ENCODE measurements at places on chromosomes 6 and 20.
A peak's percentile ranks its signal among the peaks of the same experiment; 100 is the strongest.

DNA sequence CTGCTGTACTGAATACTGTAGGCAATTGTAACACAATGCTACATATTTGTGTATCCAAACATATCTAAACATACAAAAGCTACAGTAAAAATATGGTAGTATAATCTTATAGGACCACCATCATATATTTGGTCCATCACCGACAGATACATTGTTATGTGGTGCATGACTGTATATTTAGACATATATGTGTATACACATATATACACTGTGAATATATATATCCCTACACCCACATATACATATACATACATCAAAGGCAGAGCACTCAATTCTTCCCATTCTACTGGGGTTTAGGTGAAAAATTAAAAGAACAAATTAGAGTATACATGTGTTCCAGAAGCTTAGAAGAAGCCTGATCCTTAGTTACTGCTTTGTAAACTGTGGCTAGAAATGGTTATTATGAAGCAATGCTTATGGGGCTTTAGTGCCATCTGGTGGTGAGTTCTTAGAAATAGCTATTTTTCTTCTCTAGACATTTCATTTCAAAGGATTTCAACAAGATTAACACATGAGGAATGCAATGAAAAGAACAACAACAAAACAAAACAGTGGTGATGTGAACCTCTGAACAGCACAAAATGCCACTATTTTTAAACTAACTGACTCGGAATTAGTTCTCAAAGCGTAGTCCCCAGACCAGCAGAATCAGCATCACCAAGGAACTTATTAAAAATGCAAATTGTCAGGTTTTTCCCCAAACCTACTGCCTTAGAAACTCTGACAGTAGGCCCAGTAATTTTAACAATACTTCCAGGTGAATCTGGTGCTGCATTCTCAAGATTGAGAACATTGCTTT, 38.0 kb downstream of the PKHD1 start:
- no peak for DNase-seq

GRCh38 chr6:159753081-159753872, 8.6 kb upstream of the ACAT2 start:
- DNase-seq, result no peak

GRCh38 chr6:116170358-116171057, 44.6 kb upstream of the COL10A1 start:
- no peak for DNase-seq

GRCh38 chr6:169320013-169320412, 66.4 kb upstream of the THBS2 start:
- no peak for DNase-seq

- no peak for DNase-seq
These were observed 49.0 kb downstream of the SOBP start for GRCh38 chr6:107538856-107539387.

- no peak for DNase-seq
These were observed 63.2 kb upstream of the SYNDIG1 start for GRCh38 chr20:24406251-24406650.

DNA sequence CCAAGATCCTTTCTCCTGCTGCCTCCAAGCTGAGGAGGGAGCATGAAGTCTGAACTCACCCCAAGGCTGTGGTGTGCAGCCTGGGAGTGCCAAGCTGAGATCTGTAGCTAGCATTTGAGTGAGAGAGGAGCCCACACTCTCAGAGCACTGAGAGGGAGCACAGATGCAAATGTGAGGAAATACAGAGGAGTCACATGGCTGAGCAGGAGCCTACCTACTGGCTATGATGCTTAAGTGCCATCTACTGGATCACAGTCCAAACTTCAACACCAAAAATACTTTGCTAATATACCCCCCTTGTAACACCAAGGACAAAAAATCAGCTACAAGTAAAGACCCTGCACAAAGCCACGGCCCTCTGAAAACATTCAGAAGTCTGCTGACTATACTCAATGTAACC, 94.4 kb upstream of the IMPG1 start:
- no peak for DNase-seq

- no peak for DNase-seq
These were observed 497.1 kb upstream of the ARID1B start for GRCh38 chr6:156280065-156280464.

GRCh38 chr6:35562060-35562459, 49.4 kb upstream of the TULP1 start:
- DNase-seq, result no peak

- DNase-seq, result no peak
These were observed 11.3 kb downstream of the ZMYND8 start for GRCh38 chr20:47345214-47345613.

- no peak for DNase-seq
These were observed 421.4 kb upstream of the RUNX2 start for GRCh38 chr6:44906761-44907160.

DNA sequence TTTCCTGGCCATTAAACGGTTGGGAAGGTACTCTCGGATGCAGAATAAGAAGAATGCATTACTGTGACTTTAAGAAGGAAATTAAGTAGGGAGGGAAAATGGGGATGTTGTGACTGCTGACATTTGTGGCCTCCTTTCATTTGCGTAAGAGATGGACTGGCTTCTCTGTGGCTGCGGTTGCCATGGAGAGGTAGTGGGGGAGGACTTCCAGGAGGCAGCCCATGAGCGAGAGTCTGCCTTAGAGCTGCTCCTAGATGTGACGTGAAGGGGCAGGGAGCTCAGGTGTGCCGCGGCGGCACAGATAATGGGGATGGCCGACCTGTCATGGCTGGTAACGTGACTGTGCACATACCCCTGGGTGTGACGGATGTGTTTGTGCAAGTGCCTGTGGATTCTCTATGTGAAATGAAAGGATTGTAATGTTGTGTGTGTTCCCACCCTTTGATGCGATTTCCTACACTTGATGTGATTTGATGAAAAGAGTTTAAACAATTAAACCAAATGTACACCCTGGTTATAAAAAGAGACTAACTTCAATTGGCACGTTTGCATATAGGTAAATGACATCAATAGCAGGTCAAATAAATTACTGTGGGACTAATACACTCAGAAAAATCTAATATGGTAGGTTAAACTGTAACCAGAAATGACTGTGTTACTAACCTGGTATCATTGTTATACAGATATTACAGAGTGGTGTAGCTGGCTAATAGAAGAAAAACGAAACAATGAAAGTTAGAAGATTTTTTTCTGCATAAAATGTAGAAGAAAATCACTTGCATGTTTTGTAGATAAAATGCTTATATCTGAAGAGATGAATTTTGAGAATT, 48.9 kb downstream of the HIVEP1 start:
- peak; percentile 40 for DNase-seq

DNA sequence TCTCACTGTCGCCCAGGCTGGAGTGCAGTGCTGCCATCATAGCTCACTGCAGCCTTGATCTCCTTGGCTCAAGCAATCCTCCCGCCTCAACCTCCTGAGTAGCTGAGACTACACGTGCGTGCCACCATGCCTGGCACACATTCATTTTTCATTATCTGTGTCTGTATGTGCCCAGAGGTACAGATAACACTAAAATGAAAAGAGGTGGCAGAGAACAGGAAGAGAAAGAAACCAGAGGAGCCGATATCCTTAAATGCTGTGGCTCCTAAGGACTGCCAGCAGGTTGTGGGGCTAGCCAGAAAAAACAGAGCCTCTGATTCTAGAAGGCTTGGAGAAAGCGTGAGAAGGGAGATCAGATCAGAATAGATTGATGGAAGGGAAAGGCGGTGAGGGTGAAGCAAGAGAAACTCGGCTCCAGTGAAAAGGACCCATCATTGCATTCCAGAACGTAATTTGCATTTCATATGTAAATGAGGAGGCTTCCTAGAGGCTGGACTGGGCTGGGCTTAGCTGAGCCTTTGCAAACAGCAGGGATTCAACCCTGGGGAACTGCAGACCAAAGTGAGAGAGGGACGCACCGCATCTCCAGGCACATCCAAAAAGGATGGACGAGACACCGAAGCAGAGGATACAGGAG, 64.2 kb downstream of the GCNT2 start:
- DNase-seq, result no peak

GRCh38 chr6:159633196-159633595, 59.8 kb downstream of the SOD2 start:
- no peak for DNase-seq

- no peak for DNase-seq
These were observed 143.6 kb downstream of the VEGFA start for GRCh38 chr6:43913375-43914271.

GRCh38 chr6:109872968-109873545, 105.1 kb upstream of the GPR6 start:
- no peak for DNase-seq

GRCh38 chr6:105587349-105588122, 184.7 kb upstream of the PREP start:
- no peak for DNase-seq

- DNase-seq, result no peak
These were observed at the start of gene SCGN for GRCh38 chr6:25652007-25652515. TSS of gene SCGN (plus strand) at chr6:25652215. CDS start at chr6:25652404, 189 bp downstream.

DNA sequence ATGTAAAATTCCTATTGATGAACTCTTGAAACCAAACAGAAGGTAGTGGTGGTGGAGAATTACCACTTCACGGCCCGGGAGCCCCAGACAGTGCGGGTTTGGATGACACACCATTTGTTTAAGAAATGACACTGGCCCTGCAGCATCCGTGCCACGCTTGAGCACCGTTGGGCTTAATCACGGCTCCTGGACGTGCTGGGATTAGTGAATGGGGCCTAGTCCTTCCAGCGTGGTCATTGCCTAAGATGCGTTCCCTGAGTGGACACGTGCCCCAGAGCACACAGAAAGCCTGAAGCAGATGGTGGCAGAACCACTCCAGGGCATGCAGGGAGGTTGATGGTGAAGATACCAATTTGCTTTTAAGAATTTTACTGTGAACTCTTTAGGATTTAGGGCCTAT, 14.5 kb downstream of the STX16 start:
- no peak for DNase-seq

DNA sequence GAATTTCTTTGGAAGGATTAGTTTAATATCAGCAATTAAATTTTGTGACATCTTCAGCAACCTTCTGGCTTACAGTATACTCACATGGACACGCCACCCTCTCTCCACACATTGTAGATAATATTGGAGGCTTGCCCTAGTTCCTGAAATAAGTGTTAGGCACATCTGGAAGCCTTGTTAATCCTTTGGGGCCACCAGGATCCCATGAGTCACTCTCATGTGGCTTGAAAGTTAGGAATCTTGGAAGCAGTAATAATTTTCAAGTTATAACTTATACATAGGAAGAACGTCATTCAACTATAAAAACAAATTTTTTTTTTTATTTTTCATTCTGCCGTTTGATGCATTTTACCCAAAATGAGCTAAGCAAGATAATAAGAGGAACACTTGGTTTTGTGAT, 20.5 kb downstream of the LAMA4 start:
- no peak for DNase-seq

GRCh38 chr6:89268776-89269175, 46.3 kb downstream of the GABRR2 start:
- DNase-seq, result no peak

- no peak for DNase-seq
These were observed 55.8 kb upstream of the HIVEP2 start for GRCh38 chr6:143000811-143001210.

- DNase-seq, result no peak
These were observed 164.3 kb upstream of the MLN start for GRCh38 chr6:33967966-33968724.

DNA sequence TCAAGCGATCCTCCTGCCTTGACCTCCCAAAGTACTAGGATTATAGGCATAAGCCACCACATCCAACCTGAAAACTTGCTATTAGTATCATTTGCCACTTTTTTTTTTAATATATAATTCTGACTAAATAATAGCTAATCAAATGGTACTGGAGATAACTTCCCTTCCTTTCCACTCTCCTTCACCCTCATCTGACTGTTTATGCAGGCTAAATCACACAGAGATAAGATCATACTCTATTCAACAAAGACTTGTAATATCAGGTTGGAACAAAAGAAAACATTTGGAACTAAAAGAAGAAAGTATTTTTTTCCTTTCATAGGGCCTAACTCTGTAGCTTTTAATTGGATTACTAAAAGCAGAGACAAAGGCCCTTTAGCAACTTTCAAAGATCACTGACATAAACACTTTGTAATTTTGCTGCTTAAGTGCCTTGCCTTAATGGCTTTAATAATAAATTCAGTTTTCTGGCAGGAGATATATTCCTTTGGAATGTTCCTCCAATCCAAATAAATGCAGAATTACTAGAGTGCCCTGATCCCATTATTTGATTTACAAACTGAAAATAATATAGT, 198.7 kb upstream of the ASCC3 start:
- no peak for DNase-seq

- DNase-seq, result no peak
These were observed 11.7 kb downstream of the SOD2 start for GRCh38 chr6:159681191-159681880.

GRCh38 chr6:117548797-117549301, 53.5 kb downstream of the GOPC start:
- DNase-seq, result no peak

DNA sequence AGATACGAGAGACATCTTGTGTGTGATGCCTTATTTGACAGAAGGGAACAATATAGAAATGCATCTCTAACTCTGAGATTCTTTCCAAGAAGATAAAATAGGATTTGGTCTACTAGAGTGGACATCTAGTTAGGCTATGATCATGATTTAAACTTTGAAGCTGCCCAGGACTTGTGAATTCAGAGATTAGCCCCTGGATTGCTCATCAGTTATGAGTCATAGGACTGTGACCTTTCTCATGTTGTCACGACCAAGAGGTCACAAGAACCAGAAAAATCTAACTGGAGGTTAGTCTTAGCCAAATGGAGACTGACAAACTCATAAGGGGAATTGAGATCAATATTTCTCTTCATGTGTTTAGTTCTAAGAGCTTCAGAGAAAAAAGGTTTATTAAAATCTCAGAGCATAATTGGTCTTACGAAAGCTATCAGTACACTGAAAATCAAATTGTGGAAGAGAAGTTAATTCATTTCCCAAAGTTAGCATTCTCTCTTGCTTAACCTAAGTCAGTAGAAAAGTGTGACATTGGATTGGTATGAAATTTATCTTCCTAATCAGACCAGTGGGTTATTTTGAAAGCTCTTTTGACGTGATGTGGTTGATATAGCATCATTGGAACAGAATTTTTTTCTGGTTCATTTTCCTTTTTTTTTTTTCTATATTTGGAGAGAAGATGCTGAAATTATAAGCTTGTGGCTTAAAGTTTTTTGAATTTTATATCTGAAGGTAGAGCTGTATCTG, 245.7 kb downstream of the RNF144B start:
- no peak for DNase-seq

GRCh38 chr6:36829919-36830544, 9.2 kb downstream of the CPNE5 start:
- no peak for DNase-seq

DNA sequence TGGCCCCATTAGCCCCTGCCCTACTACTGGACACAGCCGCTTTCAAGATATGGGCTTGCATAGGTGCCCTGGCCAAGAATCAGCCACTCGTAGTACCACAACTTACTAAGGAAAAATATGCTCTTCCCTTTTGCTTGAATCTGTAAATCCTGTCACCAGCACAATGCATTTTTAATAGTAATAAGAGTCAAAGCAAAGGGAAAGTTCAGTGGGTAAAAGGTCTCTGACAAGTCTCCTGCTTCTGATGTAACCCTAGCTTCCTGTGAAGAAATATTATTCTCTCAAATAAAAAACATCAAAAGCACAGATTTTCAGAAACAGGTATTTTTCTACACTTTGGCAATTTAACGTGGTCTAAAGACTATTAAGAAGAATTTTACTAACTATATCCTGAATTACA, 373.8 kb downstream of the GJA1 start:
- DNase-seq, result no peak

- DNase-seq, result no peak
These were observed 147.7 kb downstream of the BTBD9 start for GRCh38 chr6:38492031-38492430.

- DNase-seq, result no peak
These were observed 12.8 kb upstream of the PNRC1 start for GRCh38 chr6:89067796-89068195.

GRCh38 chr6:81997090-81997926, 244.8 kb upstream of the TENT5A start:
- DNase-seq, result no peak
